ENCODE measurements at places on chromosomes 1 and 21. TPM values are rescaled to one million over a fixed set of nuclear protein-coding genes. Genes with fewer than 3 reads are reported as not detected.

ZBTB37 gene
- total RNA-seq, result 13.9 TPM

COL16A1 gene
- total RNA-seq, result 7.0 TPM

OR2L2 gene
- not detected for total RNA-seq

COL24A1 gene
- total RNA-seq, result not detected

RASAL2 gene
- 14.0 TPM for total RNA-seq

UBL4B gene
- total RNA-seq, result not detected

PAQR7 gene
- total RNA-seq, result 3.7 TPM

NECTIN4 gene
- total RNA-seq, result 0.06 TPM

NUP210L gene
- total RNA-seq, result not detected

CLCNKA gene
- not detected for total RNA-seq

S100A1 gene
- 0.74 TPM for total RNA-seq

CTH gene
- total RNA-seq, result 18.6 TPM

LIPI gene
- total RNA-seq, result not detected

CHIA gene
- total RNA-seq, result not detected

CR1L gene
- not detected for total RNA-seq

UTS2 gene
- total RNA-seq, result not detected

ZYG11A gene
- total RNA-seq, result 0.65 TPM

VAV3 gene
- 1.1 TPM for total RNA-seq

FMO5 gene
- total RNA-seq, result 0.28 TPM

FNDC10 gene
- 7.8 TPM for total RNA-seq

NMNAT2 gene
- 2.7 TPM for total RNA-seq

CHODL gene
- total RNA-seq, result 1.6 TPM

LDLRAD2 gene
- 1.2 TPM for total RNA-seq

S100A5 gene
- total RNA-seq, result not detected

CD164L2 gene
- total RNA-seq, result 1.6 TPM

PGBD2 gene
- total RNA-seq, result 7.9 TPM

CHRNB2 gene
- 0.11 TPM for total RNA-seq

NR5A2 gene
- not detected for total RNA-seq

AMY1C gene
- total RNA-seq, result not detected

SMYD2 gene
- 20.5 TPM for total RNA-seq

GADD45A gene
- 28.6 TPM for total RNA-seq

MAB21L3 gene
- not detected for total RNA-seq

HPDL gene
- 2.4 TPM for total RNA-seq

KIFAP3 gene
- 5.0 TPM for total RNA-seq

ACOT11 gene
- total RNA-seq, result 0.51 TPM

TOR1AIP1 gene
- 17.8 TPM for total RNA-seq

PADI2 gene
- total RNA-seq, result 1.4 TPM

TMIGD3 gene
- total RNA-seq, result not detected

C1orf21 gene
- 117 TPM for total RNA-seq

LMX1A gene
- 8.7 TPM for total RNA-seq

CD1B gene
- not detected for total RNA-seq

All from neural progenitor cell (in vitro differentiated cells).